NCI-H2107 (cell line): ENCODE measurements at places on chromosomes 6 and 20.

GRCh38 chr6:42659806-42660205, 62.6 kb downstream of the PRPH2 start:
- DNase-seq = no peak

DNA sequence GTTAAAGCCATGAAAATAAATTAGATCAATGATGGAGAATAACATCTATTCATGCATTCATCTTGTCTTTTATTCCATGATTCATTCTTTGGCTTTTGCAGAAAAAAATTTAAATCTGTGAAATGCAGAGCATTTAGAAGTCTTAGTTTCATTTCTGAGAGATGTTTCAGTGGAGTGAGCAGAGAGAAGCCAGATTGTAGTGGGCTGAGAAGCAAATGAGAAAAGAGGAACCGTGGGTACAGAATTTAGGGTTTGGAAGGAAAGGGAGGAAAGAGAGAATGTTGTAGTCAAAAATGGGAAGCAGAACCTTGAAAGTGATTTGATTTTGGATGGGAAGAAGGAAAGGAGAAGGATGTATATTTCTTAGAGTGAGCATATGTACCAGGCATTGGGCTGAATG, 260.3 kb upstream of the MAN1A1 start:
- DNase-seq = no peak

- DNase-seq = no peak
Measured at GRCh38 chr20:13690943-13691342, 52.2 kb upstream of the TASP1 start.

GRCh38 chr20:63027221-63027921, 20.6 kb upstream of the BHLHE23 start:
- DNase-seq = no peak

- no peak for DNase-seq
Measured at GRCh38 chr6:139313229-139313628, 21.4 kb upstream of the TXLNB start.

DNA sequence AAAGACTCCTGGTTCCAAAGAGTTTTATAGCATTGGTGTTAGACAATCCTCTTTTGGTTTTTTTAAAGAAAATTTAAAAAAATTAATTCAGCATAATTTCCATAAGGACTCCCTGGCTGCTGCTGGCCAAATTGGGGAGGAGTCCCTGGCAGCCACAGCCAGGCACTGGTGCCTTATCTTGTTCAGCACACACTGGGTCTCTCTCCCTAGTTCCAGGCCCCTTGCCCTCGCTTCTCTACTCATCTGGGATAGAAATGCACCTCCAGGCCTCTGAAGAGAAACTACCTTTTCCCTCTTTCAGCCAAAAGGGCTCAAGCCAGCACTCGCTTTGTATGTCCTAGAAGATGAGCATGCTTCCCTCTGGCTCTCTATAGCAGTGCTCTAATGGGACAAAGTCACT, 13.4 kb upstream of the MAPK13 start:
- DNase-seq = no peak

DNA sequence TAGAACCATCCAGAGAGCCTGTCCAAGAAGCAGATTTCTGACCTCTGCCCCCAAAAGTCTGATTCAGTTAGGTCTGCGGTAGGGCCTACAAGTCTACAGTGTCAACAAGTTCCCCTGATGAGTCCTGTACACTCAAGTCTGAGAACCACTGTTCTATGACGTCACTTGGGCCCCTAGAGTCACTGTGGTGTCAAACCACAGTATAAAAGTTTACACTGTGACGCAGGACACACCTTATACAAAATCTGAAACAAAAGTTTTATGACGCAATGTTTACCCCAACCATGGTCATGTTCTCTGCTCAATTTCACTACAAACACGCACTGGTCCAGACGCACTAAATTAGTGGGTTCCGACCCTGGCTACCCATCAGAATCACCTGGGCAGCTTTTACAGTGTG, 17.9 kb downstream of the SLA2 start:
- no peak for DNase-seq

- DNase-seq = no peak
Measured at GRCh38 chr6:127539272-127539671, 20.1 kb upstream of the MTCL3 start.

DNA sequence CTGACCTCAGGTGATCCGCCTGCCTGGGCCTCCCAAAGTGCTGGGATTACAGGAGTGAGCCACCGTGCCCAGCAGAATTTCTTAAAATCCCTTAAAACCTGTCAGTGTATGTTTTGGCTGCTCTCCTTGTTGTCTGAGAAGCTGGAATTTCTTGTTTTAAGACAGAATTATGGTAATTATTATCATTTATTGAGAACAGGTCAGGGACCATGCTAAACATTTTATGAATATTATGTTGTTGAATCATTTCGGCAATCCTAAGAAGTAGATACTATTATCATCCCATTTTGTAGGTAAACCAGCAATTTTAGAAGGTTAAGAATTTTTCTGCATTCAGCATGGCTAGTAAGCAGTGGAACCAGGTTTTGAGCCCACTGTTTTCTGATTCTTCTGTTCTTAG, 86.1 kb upstream of the AKIRIN2 start:
- no peak for DNase-seq

- DNase-seq = no peak
Measured at GRCh38 chr20:31691646-31692275, 30.9 kb downstream of the BCL2L1 start.

- DNase-seq = peak; percentile 94
Measured at GRCh38 chr6:168089186-168090063, 10.4 kb upstream of the FRMD1 start.

DNA sequence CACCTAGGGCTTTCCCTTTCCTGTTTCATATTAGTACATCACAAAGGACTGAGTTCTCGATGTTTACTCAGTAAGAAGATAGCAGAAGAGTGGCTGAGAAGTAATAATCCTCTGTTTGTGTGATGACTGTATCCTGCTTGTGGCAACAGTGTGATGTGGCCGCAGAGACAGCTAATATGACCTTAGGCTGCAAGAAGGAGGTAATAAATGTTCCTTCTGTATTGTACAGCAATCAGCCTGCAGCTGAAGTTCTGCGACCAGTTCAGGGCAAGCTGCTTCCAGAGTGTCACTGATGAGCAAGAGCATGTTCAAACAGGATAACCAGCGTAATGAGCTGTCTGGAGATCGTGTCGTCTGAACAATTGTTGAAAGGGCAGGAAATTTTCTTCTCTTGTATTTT, 70.9 kb downstream of the OPN5 start:
- no peak for DNase-seq
